AG20443 (cell line): ENCODE measurements at places on chromosomes 12 and 14.

- DNase-seq, result no peak
Observed at GRCh38 chr12:20309504-20310148, 58.7 kb upstream of the PDE3A start.

DNA sequence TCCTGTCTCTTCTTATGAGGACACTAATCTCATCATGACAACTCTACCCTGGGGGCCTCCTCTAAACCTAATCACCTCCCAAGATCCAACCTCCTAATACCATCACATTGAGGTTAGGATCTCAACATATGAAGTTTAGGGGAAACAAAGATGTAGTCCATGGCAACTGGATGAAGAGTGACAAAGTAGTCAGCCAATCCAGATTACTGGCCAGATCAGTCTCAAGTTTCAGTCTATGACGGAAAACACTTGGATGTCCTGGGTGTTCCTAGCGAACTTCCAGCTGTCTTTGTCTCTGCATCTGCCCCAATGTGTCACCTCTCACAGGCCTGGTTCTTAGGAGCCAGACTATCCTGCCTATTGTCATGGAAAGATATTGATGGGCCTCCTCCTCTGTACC is 630.8 kb downstream of the AACS start:
- DNase-seq, result no peak

- DNase-seq, result no peak
Observed at GRCh38 chr14:23935158-23935557, 18.4 kb upstream of the DHRS4 start.

DNA sequence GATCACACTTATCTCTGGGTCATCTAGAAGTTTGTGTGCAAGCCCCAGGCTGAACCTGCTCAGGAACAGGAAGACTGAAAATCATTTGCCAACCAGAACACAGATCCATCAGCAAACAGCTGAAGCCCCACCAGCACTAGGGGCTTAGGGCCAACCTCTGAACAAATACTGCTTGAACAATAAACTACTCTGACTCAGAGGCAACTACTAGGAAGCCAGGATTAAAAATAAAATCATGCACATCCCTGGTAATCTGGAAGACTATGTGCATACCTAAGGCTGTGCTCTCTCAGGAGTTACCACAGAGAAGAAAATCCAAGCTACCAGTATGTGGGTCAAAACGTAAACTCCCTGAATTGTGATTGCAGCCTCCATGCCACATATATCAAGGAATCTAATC is 15.9 kb downstream of the GALNT8 start:
- DNase-seq, result no peak

GRCh38 chr14:71290301-71290700 is 383.0 kb downstream of the PCNX1 start:
- DNase-seq, result no peak

DNA sequence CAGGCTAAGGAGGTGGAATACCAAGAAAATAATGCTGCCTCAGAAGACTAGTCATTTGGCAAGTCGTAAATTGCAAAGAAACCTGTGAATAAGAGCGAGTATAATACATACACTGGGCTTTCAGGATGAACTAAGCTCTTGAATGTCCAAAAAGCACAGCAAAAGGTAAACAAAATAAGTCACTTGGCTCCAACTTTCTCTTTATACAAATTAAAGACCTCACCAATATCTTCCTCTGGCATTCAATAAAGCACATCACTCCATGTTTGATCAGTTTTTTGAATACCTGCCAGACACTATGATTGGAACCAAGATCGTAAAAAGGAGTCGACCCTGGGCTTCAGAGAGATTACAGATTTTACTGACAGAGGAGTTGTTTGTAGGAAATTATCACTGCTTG is 3.5 kb downstream of the DICER1 start:
- DNase-seq, result no peak

DNA sequence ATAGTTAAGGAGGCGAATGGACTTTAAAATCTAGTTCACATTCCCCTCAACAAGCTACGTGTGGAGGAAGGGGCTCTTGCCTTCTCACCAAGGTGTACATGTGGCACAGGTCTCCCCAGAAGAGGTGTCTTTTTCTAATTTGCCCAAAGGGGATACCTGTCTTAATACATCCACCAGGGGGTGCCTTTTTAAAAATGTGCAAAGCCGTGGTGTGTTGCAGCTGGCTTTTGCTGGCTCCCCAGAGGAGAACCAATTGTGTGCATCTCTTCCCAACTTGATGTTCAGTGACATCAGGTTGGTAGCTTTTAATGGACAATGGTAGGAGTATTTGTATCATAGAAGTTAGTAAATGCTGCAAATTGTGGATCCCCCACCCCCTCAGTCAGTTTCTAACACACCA is 33.8 kb downstream of the CREBL2 start:
- DNase-seq, result peak; percentile 62

DNA sequence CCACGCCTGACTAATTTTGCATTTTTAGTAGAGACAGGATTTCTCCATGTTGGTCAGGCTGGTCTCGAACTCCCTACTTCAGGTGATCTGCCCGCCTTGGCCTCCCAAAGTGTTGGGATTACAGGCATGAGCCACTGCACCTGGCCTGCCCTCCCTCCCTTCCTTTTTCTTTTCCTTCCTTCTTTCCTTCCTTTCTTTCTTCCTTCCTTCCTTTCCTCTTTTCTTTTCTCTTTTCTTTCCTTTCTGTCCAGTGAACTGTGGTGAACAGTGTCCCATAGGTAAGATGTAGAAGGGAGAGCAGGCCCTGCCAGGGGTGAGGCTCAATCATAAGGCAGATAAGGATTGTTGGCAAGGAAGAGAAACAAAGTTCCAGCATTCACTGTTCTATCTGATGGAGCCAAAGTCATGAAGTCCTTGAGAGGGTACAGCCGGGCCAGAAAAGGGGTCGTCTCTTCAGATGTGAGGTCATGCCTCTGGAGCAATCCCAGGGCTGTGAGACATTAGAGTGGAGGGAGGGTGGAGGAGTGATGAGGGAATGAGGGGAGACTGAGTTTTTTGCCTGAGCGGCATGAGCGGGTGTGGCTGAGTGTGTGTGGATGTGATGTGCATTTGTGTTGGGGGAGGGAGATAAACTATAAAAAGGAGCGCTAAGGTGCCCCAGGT is 4.2 kb upstream of the MLF2 start:
- no peak for DNase-seq
